ENCODE measurements at places on chromosomes 4 and X. TPM values are rescaled to one million over a fixed set of nuclear protein-coding genes. Genes with fewer than 3 reads are reported as not detected.
A peak's percentile ranks its signal among the peaks of the same experiment; 100 is the strongest.

DNA sequence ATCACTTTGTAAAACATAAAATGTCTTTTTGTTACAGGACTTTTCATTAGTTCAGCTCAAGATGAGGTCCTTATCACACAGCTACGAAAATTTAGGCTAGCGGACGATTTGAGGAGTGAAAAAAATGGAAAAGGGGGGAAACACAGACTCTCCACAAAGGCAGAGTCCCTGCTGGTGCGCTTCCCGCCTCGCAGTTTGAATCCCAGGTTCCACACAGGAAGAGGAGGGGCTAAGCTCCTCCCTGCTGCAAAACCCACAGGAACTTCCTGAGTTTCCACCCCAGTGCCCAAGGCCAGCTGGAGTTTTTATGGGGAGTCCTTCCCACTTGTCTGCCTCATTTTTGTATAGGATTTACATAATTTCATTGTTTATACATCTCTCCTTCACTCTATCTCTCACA, 11.2 kb downstream of the ADAM29 start:
- H3K4me1 ChIP-seq = no peaks in the 10 kb centered on the region

DNA sequence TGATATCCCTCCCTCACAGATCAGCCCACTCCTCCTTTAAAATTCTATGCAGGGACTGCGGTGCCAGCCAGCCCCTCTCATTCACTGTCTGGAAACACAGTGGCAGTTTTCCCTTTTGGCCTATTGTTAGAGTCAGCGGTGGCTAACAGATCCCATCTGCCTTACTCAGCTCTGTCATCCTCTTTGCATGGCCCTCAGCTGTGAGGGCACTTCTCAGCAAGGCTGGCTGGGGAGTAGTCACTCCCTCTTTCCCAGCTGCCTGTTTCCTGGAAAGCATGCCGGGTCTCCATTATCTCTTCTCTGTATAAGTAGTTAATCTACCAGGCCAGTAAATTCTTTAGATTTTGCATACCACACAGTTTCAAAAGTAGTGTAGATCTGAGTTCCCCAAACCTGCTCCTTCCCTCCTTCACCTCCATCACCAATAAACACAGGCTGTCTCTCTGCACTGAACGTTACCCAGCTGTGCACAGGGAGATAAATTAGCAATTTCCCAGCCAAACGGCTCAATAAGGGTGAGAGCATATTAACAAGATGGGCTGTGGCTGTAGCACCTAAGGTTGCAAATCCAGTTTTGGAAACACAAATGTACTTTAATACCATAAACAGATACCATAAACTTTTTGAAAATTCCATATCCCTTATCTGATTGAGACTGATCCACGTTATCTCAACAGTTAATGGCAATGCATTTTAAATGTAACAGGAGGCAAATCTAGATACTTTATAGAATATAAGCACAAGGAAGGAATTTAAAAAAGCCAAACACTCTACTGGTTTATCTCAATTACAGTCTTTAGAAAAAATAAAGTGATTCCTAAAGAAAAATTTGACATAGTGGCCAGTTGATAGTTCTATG, 229.3 kb downstream of the ANKRD50 start:
- no peaks in the 10 kb centered on the region for H3K27me3 ChIP-seq
- no peak for DNase-seq
- peaks cover 10% of the 10 kb centered on the region for H3K4me1 ChIP-seq

- no peak overlapping the region for H3K27ac ChIP-seq
- no peaks in the 10 kb centered on the region for H3K36me3 ChIP-seq
- H3K4me3 ChIP-seq = no peak overlapping the region
Measured at GRCh38 chrX:95044331-95044730, 1370.3 kb downstream of the FAM133A start.

CT45A10 gene
- not detected for total RNA-seq

- H3K27me3 ChIP-seq = peaks cover 87% of the 10 kb centered on the region
- H3K27ac ChIP-seq = no peak overlapping the region
- H3K4me1 ChIP-seq = no peaks in the 10 kb centered on the region
- DNase-seq = no peak
- no peaks in the 10 kb centered on the region for H3K36me3 ChIP-seq
Measured at GRCh38 chr4:820230-821172, 5.4 kb downstream of the CPLX1 start.

HSFX2 gene
- total RNA-seq = not detected

DNA sequence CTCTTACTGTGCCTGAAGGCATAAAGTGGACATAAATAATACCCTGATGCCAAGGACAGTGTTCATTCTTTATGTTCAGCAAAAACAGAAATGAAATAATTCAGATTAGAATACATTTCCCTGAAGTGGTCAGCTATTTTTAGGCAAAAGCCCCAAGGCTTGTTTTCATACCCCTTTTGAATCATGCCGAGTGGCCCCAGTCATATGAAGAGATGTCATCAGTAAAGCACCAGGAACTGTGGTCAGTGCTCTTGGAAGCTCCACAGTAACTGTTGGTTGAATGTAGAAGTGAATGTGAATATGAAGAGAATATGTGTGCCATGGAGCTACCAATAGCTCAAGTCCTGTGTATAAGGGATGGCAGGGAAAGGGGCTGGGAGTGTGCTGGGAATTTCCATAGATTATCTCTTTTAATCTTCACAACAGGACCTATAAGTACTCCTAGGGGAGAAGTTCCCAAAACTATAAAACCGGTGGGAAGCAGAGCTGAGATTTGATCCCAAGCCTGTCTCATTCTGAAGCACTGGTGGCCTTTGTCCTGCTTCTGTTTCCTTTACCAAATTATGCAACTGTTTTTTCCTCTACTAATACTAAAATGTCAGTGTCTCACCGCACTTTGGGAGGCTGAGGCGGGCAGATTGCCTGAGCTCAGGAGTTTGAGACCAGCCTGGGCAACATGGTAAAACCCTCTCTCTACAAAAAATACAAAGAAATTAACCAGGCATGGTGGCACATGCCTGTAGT, 52.6 kb downstream of the FNIP2 start:
- no peaks in the 10 kb centered on the region for H3K27me3 ChIP-seq
- no peak overlapping the region for H3K4me3 ChIP-seq
- no peak overlapping the region for H3K27ac ChIP-seq
- H3K36me3 ChIP-seq = no peaks in the 10 kb centered on the region
- DNase-seq = no peak
- peaks cover 11% of the 10 kb centered on the region for H3K4me1 ChIP-seq

GRCh38 chr4:141804836-141805235, 168.5 kb downstream of the IL15 start:
- no peak overlapping the region for H3K4me3 ChIP-seq
- no peak overlapping the region for H3K27ac ChIP-seq
- H3K4me1 ChIP-seq = no peaks in the 10 kb centered on the region

TMEM156 gene
- total RNA-seq = not detected

DNA sequence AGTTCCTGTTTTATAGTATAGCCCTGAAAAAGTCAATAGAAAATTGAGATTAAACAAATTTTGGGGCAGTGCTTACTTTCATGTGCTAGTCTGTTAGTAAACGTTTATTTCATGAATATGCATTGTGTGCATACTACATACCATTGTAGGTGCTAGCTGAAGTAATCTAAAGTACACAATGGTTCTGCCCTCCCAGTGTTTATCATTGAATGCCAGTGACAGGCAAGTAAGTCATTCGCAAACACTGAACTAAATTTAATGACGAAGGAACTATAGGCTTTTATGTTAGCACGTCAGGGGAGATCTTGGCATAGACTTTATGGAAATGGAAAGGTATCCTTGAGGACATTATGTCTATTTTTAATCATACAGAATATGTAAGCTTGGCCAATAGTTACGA, 426.9 kb upstream of the EPHA5 start:
- peaks cover 9% of the 10 kb centered on the region for H3K36me3 ChIP-seq
- no peak overlapping the region for H3K27ac ChIP-seq
- H3K27me3 ChIP-seq = no peaks in the 10 kb centered on the region
- no peak overlapping the region for H3K4me3 ChIP-seq
- no peak for DNase-seq

RTL9 gene
- total RNA-seq = 0.37 TPM

DNA sequence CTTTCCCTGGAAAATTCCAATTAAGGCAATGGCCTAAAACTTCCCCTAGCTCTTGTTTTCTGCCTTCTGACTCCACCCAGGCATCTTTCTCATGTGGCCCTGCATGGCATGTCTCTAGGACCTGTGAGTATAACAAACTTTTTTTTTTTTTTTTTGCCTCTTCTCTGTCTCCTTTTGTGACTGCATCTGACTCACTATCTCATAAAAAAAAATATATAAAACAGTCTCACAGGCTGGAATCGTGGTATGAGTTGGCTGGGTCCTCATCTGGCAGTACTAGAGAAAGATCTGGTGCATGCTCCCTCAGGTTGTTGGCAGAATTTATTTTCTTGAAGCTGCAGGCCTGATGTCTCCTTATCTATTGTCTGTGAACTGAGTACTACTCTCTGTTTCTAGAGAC, 313.9 kb downstream of the TECRL start:
- no peaks in the 10 kb centered on the region for H3K27me3 ChIP-seq
- DNase-seq = no peak
- H3K4me1 ChIP-seq = no peaks in the 10 kb centered on the region
- no peaks in the 10 kb centered on the region for H3K36me3 ChIP-seq
- H3K27ac ChIP-seq = no peak overlapping the region
- no peak overlapping the region for H3K4me3 ChIP-seq

DNA sequence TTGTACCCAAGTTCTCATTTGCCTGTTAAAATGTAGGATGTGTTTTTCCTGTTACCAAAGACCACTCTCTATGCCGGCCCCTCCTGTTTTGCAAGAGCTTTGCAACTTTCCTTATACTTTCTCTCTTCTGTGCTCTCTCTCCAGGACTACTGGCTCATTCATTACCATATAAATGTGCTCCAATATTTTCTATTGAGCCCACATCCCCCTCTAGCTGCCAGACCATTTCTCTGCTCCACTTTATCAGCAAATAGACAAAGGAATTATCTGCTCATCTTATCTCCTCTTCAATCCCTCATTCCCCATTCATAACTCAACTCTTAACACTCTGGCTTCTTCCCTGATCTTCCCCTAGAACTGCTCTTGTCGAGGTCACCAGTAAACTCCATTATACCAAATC, 33.6 kb downstream of the RPGR start:
- no peaks in the 10 kb centered on the region for H3K27me3 ChIP-seq
- H3K4me3 ChIP-seq = no peak overlapping the region
- no peaks in the 10 kb centered on the region for H3K4me1 ChIP-seq
- no peak for DNase-seq
- H3K27ac ChIP-seq = no peak overlapping the region
- H3K36me3 ChIP-seq = peaks cover 3% of the 10 kb centered on the region

DNA sequence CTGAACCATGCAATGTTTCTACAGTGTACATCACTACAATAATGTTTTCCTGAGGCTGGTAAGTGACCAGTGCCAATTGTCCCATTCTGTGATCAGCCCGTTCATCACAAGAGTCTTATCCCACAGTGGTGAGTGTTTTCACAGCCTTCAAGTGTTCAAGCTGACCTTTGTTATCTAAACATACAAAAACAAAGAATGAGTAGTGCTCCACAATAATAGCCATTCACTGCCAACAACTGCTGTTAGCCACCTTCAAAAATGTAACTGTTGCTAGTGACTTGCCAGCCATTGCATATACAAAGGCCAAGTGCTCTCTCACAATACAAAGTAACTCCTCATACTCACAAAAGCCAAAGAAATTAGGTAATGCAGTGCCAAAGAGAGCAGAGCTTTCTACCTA, 1084.1 kb downstream of the FAM133A start:
- no peaks in the 10 kb centered on the region for H3K4me1 ChIP-seq
- H3K27ac ChIP-seq = no peak overlapping the region
- DNase-seq = no peak
- H3K4me3 ChIP-seq = no peak overlapping the region

FGF2 gene
- 14.6 TPM for total RNA-seq

PPP1R3F gene
- total RNA-seq = 11.5 TPM

GRCh38 chrX:69082055-69082752, 83.0 kb downstream of the PJA1 start:
- no peaks in the 10 kb centered on the region for H3K27me3 ChIP-seq
- peaks cover 37% of the 10 kb centered on the region for H3K4me1 ChIP-seq
- DNase-seq = no peak
- H3K27ac ChIP-seq = peak overlapping the region; percentile 43
- H3K4me3 ChIP-seq = peak overlapping the region; percentile 49
- no peaks in the 10 kb centered on the region for H3K36me3 ChIP-seq

MAGEB6 gene
- not detected for total RNA-seq

DNA sequence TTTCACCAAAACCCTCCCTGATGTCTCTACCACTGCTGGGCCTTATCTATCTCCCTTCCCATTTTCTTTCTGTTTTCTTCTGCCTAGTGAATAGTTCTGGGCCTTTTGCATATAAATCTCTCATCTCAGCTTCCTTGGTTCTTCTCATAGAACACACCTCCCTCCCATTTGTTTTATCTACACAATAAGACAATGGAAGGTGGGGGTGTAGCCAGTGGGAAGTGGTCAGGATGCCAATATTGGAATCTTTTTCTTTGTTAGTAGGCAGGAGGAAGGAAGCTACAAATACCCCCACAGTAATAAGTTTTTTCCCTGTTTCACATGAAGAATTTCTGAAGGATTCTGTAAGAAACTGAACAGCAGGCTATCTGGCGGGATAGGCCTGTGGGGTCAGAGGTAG, 30.9 kb upstream of the RHOH start:
- no peak overlapping the region for H3K27ac ChIP-seq
- no peak for DNase-seq
- no peak overlapping the region for H3K4me3 ChIP-seq
- peaks cover 35% of the 10 kb centered on the region for H3K36me3 ChIP-seq
- H3K4me1 ChIP-seq = peaks cover 4% of the 10 kb centered on the region

PLXNA3 gene
- total RNA-seq = 74.1 TPM

ATP8A1 gene
- 11.9 TPM for total RNA-seq

GRCh38 chr4:146522869-146523205, 1.1 kb upstream of the SLC10A7 start:
- no peak overlapping the region for H3K4me3 ChIP-seq
- H3K4me1 ChIP-seq = peaks cover 11% of the 10 kb centered on the region
- no peaks in the 10 kb centered on the region for H3K27me3 ChIP-seq
- H3K36me3 ChIP-seq = no peaks in the 10 kb centered on the region

PABPC1L2B gene
- not detected for total RNA-seq

GAGE1 gene
- total RNA-seq = not detected

DNA sequence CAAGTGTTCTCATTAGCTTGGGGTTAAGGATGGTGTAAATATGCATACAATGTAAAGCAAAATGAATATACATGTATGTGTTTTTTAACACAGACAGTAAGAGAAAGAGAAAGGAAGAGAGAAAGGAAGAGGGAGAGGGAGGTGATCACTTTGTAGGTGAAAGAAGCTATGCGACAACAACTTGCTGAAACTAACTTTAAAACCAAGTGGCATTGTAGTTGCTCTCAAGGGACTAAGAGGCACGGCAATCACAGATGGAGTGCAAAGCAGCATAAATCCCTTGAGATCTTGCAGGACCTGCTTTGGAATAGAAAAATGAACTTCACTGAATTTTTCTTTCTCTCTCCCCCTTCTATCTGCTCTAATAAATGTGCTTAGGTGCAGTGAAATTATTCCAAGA, 1665.0 kb upstream of the TENM3 start:
- H3K36me3 ChIP-seq = no peaks in the 10 kb centered on the region
- H3K27me3 ChIP-seq = no peaks in the 10 kb centered on the region
- no peaks in the 10 kb centered on the region for H3K4me1 ChIP-seq
- no peak for DNase-seq
- no peak overlapping the region for H3K4me3 ChIP-seq
- no peak overlapping the region for H3K27ac ChIP-seq

FGA gene
- not detected for total RNA-seq

- H3K27me3 ChIP-seq = no peaks in the 10 kb centered on the region
- H3K4me3 ChIP-seq = no peak overlapping the region
- H3K4me1 ChIP-seq = no peaks in the 10 kb centered on the region
- H3K36me3 ChIP-seq = peaks cover 3% of the 10 kb centered on the region
Measured at GRCh38 chr4:155878611-155879010, 12.5 kb upstream of the ASIC5 start.

CT45A3 gene
- total RNA-seq = not detected

Data from neural crest cell (in vitro differentiated cells).